Omental fat pad (tissue), 4 donors: ENCODE measurements at places on chromosomes 3 and 15. TPM values are rescaled to one million over a fixed set of nuclear protein-coding genes. Genes with fewer than 3 reads are reported as not detected.
A peak's percentile ranks its signal among the peaks of the same experiment; 100 is the strongest.

Gene IL17RD
- 6.4 TPM for total RNA-seq

GRCh38 chr15:39095218-39095879, 485.5 kb upstream of the THBS1 start:
- DNase-seq, result no peak

- no peak for DNase-seq
Observed at GRCh38 chr15:94561036-94561689, 329.8 kb downstream of the MCTP2 start.

GRCh38 chr15:72179950-72180581, 17.5 kb downstream of the GRAMD2A start:
- no peak for DNase-seq

GRCh38 chr3:182914341-182914740, 66.0 kb downstream of the DCUN1D1 start:
- DNase-seq, result no peak

GRCh38 chr3:138296639-138297038, 33.0 kb downstream of the NME9 start:
- DNase-seq, result no peak

DNA sequence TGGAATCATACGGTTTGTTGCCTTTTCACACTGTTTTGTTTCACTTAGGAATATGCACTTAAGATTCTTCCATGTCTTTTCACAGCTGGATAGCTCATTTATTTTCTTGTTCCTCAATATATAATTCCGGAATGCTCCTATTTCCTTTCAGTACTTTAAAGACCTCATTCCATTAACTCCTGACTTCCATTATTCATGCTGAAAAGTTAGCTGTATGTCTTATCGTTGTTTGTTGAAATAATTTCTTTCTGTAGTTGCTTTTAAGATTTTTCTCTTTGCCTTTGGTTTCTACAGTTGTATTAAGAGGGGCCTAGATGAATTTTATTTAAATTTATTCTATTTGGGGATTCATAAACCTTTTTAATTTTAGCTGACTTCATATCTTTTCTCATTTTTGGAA, 122.2 kb downstream of the ANXA2 start:
- no peak for DNase-seq

Gene PLS1
- total RNA-seq, result 2.8 TPM

DNA sequence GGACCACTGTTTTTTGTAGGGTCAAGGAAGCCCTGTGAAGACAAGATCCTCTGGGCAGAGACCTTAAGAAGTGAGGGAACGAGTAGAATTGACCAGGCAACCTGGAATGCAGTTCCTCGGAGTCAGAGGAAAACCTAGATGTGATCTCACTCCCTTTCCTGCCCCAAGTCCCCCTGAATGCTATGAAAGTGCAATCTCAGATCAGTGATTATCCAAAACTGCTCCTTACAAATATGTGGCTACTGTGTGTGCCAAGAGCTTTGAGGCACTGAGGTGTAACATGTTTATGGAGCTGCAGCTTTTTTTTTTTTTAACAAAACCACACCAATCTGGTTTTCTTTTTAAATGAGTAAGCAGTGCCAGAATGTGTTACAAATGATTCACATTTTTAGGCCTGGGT, 35.8 kb downstream of the THSD4 start:
- DNase-seq, result no peak

Gene WWTR1
- total RNA-seq, result 57.4 TPM

DNA sequence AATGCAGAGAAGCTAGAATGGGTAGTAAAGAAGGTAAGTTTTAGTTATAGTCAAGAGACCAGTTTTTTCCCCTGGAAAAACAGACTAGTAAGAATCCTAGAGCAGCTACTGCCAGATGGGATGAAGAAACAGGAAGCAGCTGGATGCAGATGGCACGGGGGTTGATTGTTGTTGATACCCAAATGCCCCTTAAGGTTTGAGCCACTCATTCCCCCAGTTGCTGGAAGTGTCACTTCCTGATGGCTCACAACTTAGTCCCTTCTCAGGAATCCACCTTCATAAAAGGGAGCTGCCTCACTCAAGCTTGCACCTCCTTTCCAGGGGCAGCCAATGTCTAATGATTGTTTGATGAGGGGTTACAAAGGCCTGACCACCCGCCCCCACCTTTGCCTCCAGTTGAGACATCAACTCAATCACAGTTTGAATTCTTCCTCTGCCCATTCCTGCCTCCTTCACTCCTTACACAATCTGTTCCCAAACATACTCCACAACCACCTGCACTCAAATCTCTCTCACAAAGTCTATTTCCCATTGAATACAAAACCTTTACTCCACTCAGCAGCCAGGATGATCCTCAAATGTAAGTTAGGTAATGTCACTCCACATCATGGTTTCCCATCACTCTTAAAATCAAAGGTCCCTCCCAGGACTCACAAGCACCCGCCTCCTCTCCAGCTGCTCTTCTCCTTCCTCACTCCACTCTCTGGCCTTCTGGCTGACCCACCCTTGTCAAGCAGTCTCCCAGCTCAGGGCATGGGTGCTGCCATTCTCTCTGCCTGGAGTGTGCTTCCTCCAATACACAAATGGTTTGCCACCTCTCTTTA, 450.1 kb upstream of the THBS1 start:
- DNase-seq, result no peak

GRCh38 chr15:35696767-35697231, 150.8 kb upstream of the DPH6 start:
- no peak for DNase-seq

DNA sequence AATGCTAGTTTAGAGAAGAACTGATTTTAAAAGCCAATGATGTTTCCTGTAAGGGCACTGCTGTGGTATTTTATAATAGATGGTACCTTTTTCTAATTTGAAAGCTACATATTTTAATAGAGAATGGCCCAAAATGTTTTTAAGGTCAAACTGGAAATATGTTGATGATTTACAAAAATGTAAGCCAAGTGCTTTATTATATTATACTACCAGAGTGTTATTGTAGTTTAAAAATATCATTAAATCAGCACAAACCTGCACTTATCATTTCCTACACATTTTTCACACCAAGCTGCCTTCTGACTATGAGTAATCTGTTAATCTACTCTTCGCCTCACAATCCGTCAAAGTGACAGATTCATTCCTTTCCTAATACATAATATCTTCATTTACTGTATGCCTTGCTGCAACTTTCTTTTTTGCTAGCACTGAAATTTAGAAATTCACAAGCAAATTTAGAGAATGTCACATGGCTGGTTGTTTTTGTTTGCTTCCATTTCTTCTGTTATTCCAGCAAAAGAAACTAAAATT, 126.4 kb upstream of the FAM3D start:
- DNase-seq, result no peak

- DNase-seq, result no peak
Observed at GRCh38 chr3:122406198-122406597, 9.7 kb downstream of the WDR5B start.

DNA sequence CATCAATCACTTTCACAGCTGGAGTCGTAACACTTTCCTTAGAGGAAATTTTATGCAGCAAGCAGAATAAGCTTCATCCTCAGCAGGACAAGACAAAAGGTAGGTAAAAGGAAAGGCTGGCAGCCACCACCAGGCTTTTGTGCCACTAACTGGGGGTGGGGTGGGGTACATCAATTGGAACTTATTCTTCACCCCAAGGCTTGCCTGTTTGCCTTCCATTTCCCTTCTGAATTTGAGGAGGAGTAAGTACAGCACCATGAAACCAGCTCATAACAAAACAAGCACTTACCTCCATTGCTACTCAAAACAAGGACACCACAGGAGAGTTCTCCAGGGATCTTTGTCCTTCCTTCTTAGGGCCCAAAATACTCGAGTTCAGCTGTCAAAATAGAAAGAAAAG, 296.8 kb downstream of the ARRDC4 start:
- DNase-seq, result no peak

DNA sequence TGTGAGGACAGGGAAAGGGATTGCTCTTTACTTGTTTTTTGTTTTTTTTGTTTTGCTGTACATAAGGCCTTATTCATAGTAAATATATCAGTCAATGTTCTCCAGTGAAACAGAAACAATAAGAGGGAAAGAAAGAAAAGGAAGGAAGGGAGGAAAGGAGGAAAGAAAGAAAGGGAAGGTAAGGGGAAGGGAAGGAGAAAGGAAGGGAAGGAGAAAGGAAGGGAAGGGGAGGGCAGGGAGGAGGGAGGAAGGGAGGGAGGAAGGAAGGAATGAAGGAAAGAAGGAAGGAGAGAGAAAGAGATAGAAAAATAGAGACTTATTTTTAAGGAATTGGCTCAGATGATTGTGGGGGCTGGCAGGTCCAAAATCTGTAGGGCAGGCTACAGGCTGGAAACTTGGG, 37.2 kb downstream of the TIMP4 start:
- DNase-seq, result no peak

Gene STAB1
- total RNA-seq, result 325 TPM

DNA sequence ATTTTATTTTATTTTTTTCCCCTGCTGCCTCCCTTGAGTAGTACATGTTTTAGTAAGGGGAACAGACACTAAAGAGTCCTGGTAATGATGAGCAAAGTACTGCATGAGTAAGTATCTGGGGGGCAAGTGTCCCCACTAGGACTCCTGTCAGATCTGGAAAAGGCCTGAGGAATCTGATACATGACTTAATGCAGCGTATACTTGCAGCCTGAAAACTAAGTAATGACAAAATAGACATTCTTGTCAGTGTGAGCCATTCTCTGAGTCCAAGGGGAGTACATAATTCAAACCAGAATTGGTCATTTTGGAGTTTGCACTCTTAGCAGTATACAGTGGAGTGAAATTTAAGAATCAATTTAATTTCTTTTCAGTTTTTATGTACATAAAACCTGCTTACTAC, 27.5 kb downstream of the NXPE3 start:
- no peak for DNase-seq

DNA sequence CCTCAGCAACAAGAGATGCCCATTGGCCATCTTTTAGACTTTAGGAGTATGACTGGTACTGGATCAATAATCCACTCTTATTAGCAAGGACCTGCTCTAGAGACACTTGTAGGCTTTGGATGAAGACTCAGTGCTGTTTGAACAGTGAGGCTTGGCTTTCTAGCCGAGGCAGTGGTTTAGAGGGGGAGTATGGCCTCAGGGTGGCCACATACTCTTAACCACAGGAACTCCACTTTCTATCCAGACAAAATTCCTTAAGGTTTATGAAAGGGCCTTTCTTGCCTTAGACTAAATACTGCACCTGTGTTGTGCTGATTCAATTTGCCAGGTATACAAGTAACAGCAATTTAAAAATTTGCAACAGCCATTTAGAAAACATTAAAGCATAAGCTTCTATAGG, 1046.3 kb downstream of the DIPK2A start:
- DNase-seq, result no peak

Gene TRIM42
- not detected for total RNA-seq

DNA sequence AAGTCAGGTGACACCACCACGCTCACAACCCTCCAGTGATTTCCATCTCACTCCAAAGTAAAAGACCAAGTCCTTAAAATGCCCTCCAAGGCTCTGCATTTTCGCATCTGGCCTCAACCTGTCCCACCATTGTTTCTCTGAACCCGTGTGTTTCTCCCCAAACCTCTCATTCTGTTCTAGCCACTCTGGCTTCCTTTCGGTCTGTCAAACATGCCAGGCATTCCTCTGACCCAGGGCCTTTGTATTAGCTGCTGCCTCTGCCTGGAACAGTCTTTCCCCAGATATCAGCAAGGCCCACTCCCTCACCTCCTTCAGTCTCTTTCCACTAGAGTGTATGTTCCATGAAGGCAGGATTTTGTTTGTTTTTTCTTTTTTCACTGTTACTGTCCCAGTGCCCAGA, 16.0 kb downstream of the MAP2K5 start:
- DNase-seq, result no peak

- no peak for DNase-seq
Observed at GRCh38 chr3:116339441-116340028, 105.8 kb downstream of the LSAMP start.

DNA sequence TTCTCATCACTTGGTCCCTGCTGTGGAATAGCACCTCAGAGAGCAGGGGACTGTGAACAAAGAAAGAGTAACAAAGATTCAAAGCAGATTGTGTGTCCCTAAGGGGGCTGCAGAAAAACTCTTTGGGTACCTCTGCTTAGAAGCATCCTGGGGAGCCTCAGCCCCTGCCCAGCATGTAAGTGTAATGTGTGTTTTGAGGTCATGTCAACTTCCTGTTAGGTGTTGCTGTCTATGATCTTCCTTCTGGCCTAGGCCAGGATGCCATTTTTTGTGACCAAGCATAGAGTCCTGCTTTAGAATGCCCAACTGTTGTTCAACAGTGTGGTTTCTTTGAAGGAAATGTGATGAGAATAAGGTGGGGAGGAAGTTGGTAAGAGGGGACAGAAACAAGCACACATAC, 77.1 kb upstream of the BCL6 start:
- DNase-seq, result no peak

GRCh38 chr3:74426571-74426970, 187.9 kb downstream of the CNTN3 start:
- no peak for DNase-seq

GRCh38 chr15:74196175-74196574, 6.4 kb downstream of the STRA6 start:
- DNase-seq, result peak; percentile 54

DNA sequence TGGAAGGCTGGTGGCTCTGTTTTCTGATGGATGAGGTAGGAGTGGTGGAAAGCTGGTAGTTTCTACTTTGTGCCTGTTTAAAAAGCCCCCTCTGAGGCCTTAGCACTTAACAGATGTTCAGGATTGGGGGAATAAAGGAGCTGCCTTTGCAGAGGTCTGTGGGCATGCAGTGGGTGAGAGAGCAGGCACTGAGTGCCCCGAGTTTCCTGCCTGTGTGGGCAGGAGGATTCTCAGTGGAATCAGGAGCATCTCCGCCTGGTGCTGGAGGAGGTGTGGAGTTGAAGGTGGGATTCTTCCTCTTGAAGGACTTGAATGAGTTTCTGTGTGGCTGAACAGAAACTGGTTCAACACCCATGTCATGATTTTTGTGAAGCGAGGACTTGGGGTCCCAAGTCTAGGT, 74.3 kb downstream of the IGF1R start:
- no peak for DNase-seq

- DNase-seq, result no peak
Observed at GRCh38 chr3:156188757-156189156, 68.4 kb downstream of the KCNAB1 start.

DNA sequence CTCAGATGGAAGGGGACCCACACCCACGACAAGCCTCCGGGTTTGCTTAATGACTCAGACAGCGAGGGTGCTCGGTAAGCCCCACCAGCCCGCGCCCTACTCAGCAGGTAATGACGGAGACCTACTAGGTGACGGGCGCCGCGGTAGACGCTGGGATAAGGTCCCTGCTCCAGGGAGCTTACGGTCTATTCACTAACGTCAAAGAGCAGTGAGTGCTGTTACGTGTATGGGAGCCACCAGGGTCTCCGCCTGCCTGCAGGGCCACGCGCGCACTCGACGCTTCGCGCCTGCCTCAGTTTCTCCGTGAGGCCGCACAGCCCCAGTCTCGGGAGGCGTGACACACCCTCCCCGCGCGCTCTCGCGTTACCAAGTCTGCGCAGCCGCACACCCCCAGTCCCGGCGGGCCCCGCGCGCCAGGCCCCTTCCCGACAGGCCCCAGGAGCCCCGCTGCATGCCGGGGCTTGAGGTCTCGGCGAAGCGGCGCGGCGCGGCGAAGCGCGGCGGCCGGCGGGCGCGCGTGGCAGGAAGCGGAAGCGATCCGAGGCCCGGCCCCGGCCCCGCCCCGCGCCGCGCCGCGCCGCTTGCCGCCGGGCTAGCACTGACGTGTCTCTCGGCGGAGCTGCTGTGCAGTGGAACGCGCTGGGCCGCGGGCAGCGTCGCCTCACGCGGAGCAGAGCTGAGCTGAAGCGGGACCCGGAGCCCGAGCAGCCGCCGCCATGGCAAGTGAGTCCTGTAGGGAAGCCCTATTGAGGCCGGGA, at the start of gene SEC61A1:
SEC61A1 (plus strand) TSS at position 601 of the 758 bp plus-strand sequence; CDS start at position 717, 116 bp downstream.
- peak; percentile 70 for DNase-seq
